ENCODE measurements at places on chromosomes 11 and 22. TPM values are rescaled to one million over a fixed set of nuclear protein-coding genes. Genes with fewer than 3 reads are reported as not detected.

DNA sequence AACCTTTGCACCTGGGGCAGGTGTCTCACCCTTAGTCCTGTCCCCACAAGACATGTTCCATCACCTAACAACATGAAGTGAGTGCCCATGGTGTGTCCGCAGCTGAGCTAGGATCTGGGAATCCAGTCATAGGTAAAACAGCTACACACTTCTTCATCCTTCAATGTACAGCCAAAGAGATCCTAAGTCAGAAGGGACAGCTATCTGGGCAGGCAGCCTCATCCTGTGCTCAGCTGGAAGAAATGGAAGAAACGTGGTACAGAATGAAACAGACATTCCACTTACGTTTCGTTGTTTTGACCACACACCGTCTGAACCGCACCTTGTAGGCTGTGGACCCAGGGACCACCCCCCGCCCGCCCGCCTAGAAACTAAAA lies 30.8 kb downstream of the PDGFB start:
- no peak for DNase-seq

SPI1 gene
- 5.2 TPM for polyA plus RNA-seq

SMDT1 gene
- polyA plus RNA-seq = 98.9 TPM

RFPL3 gene
- not detected for polyA plus RNA-seq

HTR3A gene
- 0.07 TPM for polyA plus RNA-seq

- DNase-seq = no peak
Measured at GRCh38 chr11:68118706-68119448, 2.3 kb downstream of the CHKA start.

PLAAT2 gene
- polyA plus RNA-seq = 0.37 TPM

GRCh38 chr22:50732681-50733080 lies 5.3 kb upstream of the ACR start:
- DNase-seq = no peak

GRCh38 chr22:44890416-44891292 lies 119.2 kb downstream of the PHF21B start:
- DNase-seq = no peak

DNA sequence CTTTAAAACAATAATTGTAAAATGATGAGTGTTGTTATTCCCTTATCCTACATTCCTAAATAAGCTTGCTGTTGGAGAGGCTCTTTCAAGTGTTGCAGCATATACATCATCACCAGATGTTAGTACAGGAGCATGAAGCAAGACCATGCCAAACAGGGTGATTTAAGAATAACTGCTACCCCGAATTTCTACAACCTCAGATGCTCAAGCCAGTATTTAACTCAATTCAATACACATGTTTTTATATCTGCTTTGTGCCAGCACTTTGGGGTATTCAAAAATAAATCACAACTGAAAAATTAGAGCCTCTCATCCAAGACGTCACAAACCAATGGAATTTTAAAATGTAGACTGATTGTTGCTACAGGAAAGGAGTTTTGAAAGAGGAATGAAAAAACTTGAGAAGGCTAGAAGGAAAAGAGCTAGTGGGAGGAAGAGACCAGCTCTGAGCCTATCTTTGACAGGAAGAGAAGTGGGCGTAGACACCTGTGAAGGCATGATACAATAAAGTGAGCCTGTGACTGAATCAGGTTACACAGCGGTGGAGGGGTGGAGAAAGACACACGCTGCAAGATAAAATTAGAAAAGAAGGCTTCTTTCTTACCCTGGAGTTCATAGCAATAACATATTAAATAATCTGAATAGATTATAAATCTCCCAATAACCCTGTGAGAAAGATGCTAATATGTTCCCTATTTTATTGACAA lies 95.8 kb downstream of the DLG2 start:
- no peak for DNase-seq

DNA sequence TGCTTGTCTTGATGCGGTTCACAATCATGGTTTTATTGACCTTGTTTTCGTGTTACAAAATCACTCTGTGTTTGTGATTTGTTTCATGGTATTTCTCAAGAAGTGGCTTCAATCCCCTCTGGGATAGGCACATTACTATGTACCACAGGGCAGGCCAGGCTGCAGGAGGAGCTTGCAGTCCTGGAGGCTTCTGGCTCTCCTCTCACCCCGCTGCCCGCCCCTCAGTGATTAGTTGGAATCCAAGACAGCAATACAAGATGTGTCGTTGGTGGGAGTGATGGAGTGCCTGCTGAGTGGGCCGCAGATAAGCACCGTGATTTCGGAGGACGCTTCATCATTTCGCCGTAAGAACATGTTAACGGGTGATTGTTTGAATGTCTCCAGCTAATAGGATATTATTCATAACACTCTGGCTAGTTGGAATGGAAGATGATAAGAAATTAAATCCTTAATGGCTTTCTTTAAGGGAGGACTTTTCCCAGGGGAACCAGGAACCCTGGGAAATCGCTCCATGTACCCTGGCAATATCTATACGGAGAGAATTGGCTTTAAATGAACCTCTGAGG lies 384.4 kb downstream of the MIAT start:
- DNase-seq = no peak

NLRP14 gene
- polyA plus RNA-seq = 1.1 TPM

GRCh38 chr22:50179937-50180726 lies 5.6 kb upstream of the TRABD start:
- DNase-seq = no peak

GRCh38 chr11:69202511-69203221 lies 46.9 kb downstream of the SMIM38 start:
- no peak for DNase-seq

DNA sequence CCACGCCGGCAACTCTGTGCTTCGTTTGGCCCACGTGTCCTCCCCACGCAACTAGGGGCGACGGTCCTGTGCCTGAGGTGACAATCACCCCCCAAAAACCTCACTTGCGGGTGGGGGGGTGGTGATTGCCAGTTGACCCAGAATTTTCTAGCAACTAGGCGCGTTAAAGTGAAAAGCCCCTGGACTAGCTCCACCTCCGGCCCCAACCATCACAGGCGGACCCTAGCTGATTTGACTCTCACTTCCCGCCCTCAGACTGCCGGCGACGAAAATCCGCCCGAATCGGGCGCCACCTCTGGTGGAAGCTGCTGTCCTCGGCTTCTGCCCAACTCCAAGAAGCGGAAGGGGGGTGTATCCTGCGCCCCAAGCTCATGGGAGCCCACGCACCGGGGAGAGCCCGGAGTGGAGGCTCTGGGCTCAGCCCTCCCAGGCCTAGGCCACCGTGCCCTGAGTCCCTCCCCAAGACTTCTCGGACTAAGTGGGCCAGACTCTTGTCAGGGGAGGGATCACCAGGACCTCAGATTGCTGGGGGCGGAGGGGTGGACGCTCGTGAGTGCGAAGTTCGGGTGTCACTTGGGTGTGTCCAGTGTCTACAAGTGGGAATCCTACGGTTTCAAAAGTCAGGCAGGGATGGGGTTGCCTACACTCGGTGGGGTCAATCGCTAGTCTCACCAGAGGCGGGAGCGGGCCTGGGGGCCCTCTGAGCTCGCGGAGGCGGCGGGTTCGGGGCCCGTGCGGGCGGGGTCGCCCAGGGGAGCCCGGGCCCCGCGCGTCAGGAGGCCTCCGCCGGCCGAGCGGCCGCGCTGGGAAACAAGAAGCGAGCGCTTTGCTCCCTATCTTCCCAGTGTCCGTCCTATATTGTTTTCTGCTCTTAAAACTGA lies 12.3 kb downstream of the PAX6 start:
- no peak for DNase-seq

GRCh38 chr11:111531136-111531535 lies 9.4 kb upstream of the LAYN start:
- DNase-seq = no peak

DNA sequence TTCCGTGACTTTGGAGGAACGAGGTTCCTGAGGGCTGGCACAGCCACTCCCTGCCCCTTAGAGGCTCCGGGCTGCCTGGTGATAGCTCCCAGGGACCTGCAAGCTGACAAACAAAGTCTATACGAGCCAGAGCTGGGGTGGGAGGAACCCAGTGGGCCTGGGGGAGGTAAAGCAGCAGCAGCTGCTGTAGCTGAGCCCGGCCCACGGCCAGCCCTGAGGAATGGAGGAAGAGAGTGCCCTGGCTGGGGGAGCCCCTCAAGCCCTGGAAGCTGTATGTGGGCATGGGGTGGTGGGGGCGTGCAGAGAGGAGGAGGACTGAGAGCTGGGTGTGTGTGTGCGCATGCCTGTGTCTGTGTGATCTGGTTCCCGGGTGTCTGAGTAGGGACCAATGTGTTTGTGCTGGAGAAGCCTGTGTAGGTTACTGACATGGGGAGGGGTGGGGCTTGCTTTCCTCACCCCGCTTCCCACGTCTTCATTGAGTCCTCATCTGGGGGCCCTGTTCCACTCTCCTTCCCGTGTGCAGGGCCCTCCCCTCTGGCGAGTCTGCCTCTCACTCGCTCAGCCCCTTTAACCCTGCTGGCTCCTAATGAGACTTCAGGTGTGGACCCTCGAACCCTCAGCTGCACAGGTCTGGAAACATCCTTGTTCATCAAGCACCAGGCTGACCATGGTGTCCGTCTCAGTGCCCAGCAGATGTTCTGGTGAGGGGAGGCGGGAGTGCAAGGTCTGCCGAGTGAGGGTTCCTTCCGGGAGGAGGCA lies 10.8 kb downstream of the ST3GAL4 start:
- DNase-seq = no peak

GRCh38 chr11:15602785-15603567 lies 488.3 kb downstream of the INSC start:
- no peak for DNase-seq

DNA sequence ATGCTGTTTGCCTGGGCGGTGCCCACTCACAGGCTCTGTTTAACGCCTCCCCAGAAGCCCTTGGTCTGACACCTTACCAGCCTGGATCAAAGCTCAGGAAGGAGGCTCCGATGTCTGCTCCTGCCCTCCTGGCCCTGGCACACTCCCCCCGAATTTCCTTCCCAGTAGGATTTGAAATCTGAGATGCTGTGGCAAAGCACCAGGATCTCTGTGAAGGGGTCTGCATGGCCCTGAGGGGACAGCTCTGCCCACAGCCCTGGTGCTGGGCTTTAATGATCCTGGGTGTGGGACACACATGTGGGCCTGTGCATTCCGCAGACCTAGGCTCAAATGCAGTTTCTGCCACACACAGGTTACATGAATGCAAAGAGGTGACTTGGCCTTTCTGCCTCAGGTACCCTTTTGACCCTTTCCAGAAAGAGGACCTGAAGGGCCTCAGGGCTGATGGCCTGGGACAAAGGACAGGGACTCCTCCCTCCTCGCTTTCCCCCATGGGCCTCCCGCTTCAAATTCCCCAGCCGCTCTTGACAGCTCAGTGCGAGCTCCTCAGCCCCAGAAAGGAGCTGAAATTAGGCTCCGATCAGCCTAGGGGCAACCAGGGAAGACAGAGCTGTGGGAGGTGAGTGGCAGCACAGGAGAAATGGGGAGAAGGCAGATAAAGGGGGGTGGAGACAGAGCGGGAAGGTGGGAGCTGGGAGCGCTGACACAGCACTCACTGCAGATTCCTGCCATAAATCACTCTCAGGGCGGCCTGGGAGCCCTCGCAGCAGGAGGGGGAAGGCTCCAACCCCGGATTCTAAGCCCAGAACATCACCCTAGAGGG lies 41.3 kb downstream of the TRIM29 start:
- peak; percentile 49 for DNase-seq

DNA sequence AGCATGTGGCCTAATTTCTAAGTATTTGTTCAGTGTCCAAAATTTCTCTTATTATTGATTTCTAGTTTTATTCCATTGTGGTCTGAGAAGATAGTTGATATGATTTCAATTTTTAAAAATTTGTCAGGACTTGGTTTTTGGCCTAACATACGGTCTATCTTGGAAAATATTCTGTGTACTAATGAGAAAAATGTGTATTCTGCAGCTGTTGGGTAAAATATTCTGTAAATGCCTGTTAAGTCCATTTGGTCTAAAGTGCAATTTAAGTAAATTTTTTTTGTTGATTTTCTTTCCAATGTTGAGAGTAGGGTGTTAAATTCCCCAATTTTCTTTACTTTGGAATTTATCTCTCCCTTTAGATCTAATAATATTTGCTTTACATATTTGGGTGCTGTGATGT lies 78.3 kb downstream of the TECTA start:
- no peak for DNase-seq

- no peak for DNase-seq
Measured at GRCh38 chr11:129702410-129703398, 112.9 kb upstream of the TMEM45B start.

GRCh38 chr11:11602011-11602410 lies 19.8 kb downstream of the GALNT18 start:
- DNase-seq = no peak

GRCh38 chr11:28834877-28835276 lies 726.7 kb downstream of the METTL15 start:
- DNase-seq = no peak

DNA sequence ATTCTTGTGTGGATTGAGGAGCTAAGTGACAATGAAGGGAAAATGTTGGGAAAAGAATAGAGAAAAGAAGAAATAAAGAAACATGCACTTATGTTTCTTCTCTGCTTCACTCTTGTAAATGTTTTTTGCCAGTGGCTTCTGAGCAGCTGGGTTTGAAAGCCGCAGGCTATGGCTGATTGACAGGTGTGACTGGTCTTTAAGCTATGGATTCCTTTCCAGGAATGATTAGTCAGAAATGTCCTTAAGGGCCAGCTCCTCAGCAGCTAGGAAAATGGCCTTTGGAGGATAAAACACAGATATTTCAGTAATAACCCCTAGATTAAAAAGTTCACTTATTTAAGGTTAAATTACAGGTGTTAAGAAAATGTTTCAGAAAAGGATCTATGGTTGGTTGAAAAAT lies 6.5 kb upstream of the USP28 start:
- no peak for DNase-seq

GRCh38 chr22:19959043-19959586 lies 17.5 kb upstream of the TXNRD2 start:
- DNase-seq = peak; percentile 85

RASSF10 gene
- polyA plus RNA-seq = 31.5 TPM

DNA sequence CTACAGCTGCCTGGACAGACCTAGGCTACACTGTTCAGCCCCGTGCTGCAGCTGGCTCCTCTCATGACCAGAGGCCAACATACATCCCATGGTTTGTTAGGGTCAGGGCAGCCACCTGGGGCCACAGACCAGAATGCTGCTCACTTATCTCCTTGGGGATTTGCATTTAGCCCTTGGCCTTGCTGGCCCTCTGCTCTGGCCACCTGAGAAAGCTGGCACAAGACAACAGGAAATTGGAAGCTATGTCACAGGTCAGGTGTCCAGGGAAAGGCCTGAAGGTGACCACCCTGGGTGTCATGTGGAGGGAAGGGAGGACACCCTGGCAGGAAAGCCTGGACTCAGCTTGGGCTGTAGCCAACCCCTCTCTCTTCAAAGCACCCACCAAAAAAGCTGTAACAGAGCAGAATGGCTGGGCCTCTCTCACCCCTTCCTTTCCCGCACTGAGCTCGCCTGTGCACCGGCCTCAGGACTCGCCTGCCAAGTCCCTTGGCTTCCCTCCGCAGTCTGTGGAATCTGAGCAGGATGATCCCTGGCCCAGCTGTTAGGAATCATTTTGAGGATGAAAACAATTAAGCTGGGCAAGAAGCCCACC lies 86.3 kb downstream of the SNX19 start:
- no peak for DNase-seq

C11orf91 gene
- not detected for polyA plus RNA-seq

GRCh38 chr22:27835446-27835845 lies 33.9 kb upstream of the MN1 start:
- no peak for DNase-seq

- DNase-seq = no peak
Measured at GRCh38 chr11:128893578-128894285, 2.6 kb downstream of the KCNJ5 start.

SCN4B gene
- polyA plus RNA-seq = 1.1 TPM

Data from renal cortex interstitium (tissue), 15 donors.